Hindlimb muscle (tissue), 1 donor: ENCODE measurements at places on chromosomes 6 and 20.

- no peak for DNase-seq
These were observed 492.1 kb upstream of the CHD6 start for GRCh38 chr20:42110301-42110700.

GRCh38 chr6:157077251-157077650 is 246.1 kb downstream of the TMEM242 start:
- DNase-seq, result no peak

GRCh38 chr6:150813319-150813992 is 52.0 kb upstream of the MTHFD1L start:
- DNase-seq, result peak; percentile 29

DNA sequence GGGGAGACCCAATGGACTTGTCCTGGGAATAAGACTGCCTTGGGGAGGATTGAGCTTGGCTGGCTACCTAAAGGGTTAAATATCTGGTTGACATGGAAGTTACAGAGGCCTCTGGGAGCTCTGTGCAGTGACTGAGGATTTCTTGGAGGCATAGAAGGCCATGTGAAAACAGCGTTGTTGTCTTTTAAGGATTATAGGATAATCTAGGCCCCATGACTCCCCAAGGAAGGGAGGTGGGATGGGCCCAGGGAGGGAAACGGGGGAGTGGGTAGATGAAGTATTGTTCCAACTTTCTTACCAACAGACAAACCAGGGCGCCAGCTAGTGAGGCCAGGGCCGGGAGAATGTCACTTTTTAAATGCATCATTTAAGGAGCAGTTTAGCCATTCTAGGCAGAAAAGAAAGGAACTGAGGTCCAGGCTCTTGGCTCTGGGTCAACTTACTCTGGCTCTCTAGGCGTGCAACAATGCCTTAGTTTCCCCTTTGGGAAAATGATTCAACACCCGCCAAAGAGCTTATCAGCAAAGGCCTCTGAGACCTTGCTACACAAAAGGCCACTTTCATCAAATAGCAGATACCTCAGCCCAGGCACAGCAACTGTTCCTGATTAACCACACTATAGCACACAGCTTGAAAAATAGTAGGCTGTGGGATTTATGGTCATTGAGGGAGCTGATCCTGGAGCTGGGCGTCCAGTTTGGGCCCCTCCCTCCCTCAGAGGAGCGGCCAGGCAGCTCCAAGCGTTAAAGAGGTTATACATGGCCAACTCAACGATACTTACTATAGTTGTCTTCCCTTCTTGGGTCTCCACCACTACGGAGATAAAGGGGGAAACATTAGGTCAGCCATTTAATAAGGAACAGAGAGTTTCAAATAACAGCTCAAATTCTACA is 7.0 kb downstream of the MRPS18A start:
- no peak for DNase-seq

GRCh38 chr20:21523281-21523868 is 9.5 kb upstream of the NKX2-2 start:
- no peak for DNase-seq

DNA sequence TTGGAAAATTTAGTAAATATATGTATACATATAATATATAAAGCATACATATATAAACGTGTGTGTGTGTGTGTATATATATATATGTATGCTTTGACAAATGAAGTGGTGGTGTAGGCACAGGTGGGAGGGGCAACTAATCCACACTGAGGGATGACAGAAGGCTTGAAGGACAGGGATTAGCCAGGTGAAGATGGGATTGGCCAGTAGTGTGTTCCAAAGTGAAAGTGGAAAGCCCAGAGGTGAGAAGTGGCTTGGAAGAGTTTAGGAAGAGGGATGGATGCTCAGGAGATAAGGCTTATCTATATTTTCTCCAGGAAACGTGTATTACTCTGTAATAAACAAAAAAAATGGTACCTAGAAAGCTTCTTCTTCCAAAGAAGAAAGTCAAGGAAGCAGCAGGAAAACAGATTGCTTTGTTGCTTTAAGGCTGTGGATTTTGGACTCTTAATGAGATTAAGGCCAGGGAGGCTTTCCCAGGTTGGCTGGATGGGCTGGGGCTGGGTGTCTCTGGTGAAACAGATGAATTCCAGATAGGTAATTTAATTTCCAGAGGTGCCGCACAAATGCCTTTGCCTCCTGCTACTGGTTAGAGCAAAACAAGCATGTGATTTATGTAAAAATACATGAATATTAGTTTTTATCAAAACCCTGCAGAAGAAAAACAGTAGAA is 63.9 kb downstream of the JARID2 start:
- no peak for DNase-seq

DNA sequence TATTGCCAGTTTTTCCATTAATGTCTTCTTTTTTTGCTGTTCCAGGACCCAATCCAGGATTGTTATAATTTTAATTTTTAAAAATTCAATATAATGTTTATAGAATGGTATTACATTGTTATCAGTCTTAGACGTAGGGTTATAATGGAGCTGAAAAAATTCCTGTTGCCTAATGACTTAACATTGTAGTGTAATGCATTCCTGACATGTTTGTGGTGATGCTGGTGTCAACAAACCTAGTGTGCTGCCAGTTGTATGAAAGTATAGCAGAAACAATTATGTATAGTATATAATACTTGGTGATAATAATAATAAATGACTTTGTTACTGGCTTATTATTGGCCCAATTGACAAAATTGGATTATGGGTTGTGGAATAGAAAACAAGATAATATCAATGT is 30.4 kb downstream of the KIZ start:
- no peak for DNase-seq

GRCh38 chr6:36478051-36478526 is 35.3 kb downstream of the KCTD20 start:
- no peak for DNase-seq
